Neuronal stem cell (in vitro differentiated cells): ENCODE measurements at places on chromosomes 2 and 18.

DNA sequence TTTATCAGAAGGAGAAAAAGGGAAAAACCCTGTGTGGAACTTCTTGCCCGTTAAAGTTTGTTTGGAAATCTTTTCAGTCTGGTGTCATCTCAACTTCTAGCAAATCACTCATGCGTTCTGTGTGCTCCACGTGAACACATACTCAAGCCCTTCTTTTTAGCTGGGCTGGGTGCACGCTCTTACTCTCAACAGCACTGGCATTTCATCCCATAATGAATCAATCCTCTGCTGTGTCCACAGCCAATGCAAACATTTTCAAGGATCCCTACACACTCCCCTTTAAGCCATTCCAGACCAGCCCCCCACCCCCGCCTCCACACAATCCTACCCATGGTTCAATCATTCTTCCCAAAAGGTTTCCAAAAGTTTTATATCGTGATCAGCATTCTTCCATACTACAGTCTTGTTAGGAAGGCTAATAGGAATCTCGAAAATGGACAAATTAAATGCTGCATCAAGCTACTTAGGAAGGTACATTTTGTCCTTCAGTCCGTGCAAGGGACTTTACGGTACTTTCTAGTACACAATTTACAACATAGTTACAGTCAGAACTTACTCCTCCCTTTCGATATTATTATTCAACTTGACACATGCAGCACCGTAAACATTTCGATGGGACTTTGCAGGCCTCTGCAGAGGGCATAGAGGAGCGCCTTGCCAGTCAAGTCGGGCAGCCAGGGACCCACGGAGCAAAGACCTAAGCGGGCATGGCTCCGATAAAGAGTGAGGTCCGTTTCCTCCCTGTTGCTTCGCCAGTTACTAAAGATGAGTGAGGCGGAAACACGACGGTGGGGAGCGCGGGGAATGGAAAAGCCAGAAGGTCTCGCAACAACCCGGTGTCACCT is 1.4 kb downstream of the PTGR3 start:
- DNase-seq: peak; percentile 18

- DNase-seq: no peak
These were observed 120.0 kb upstream of the STK17B start for GRCh38 chr2:196291426-196291825.

DNA sequence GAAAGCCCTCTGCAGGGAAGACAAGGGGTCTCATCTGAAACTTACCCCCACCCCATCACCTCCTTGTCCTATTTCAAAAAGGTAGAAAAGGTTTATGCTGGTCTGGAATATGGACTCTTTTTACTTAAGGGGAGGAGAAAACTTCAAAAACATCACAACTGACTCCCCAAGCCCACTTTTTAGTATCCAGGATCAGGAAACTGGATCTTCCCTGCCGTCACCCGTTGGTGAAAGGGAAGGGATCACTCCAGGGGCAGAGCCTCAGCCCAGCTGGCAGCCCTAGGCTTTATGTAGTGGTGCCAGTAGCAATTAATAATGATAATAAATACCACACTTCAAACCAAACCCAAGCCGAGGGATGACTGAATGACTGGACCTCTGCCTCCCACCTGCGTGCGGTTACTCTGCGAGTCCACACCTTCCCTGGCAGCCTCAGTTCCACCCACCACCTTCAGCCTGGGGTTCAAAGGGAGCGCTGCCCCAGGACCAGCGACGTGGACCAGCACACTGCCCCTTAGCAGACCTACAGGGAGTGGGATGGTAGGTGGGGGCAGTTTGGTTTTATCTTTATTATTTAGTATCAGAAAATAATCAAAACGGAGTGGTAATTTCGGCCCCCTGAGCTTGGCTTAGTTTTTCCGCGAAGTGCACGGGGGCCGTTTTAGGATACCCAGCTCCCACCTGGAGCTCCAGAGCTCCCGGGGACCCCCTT is 4.9 kb upstream of the GATA6 start:
- no peak for DNase-seq

GRCh38 chr2:10970666-10971065 is 58.9 kb downstream of the KCNF1 start:
- DNase-seq: no peak

DNA sequence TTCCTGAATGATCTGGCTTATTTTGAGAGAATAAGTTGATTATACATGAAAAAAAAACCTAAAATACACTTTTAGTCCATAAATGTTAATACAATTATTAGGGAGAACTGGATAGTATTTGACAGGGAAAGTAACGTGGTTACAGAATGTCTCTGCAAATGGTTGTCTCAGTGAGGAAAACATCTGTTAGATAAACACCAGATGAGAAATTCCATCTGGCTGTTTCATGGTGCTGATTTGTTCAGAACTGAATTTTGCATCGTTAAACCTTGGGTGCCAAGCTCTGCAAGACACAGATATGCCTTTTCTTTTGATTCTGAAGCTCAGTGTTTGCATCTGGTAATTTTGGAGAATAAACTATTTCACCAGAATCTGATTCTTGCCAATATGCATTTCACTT is 90.4 kb downstream of the SCN3A start:
- no peak for DNase-seq

- no peak for DNase-seq
These were observed at the start of gene C2orf72 for GRCh38 chr2:231037202-231037730. TSS of gene C2orf72 (plus strand) at chr2:231037523. CDS start at chr2:231037566, 43 bp downstream.

DNA sequence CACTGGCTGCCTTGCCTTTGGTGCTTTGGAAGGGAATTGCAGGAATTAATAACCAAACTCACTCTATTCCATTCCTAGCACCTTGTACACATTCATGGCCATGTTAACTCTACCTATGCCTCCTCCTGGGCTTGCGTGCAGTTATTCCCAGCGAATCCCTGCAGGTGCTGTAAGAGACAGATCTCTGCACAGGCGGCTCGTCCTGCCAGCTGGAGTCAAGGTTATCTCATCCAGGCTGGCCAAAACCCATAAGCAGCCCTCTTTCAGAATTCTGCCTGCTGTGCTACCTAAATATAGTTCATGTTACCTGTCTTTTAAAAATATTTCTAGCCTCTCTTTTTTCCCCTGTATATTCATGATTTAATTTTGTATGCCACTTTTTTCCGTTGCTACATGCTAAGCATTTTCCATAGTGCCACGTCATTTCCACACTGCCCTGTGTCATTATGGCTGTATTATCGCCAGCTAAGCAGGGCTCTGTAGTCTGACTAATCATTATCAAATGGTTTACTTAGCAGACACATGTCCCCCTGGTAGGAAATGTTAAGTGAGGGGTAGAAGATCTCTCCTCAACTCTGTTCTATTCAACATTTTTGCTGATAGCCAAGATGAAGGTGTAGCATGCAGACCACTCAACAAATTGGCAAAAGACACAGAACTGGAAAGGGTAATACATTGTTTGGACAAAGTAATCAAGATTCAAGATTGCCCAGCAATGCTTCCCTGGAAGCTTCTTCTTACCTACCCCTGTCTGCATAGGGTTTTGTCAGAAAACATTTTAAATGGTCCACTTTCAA is 79.7 kb upstream of the TAF1B start:
- DNase-seq: no peak

DNA sequence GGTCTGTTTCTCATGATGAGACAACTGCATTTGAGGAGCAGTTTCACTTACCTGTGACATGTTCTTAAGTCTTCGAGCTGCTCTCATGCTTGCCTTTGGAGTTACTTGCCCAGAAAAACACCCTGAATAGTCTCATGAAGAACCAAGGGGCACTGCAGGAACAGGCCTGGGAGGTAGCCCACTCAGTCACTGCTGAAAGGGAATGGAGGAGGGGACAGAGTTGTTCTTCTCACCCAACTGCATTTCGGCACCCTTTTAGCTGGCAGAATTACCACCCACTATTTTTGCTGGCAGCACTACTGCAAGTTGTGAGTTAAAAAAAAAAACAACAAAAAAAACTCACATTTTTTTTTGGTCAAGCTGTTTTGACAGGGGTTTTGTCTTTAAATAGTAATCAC is 181.9 kb downstream of the PTPRM start:
- no peak for DNase-seq

DNA sequence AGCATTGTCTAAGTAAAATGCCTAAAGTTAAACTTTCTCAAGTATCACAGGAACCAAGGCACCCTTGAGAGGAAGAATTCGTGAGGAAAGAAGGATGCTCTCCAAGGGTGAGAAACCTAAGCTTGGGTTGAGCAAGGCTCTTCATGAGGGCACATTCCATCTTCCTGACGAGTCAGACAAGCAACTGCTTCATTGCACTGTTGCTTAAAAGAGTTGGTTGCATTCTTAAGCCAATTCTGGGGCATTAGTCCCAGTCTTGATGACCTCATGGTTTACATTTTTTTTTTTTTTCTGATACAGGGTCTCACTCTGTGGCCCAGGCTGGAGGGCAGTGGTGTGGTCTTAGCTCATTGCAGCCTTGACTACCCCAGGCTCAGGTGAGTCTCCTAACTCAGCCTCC is 237.5 kb downstream of the ACTR3 start:
- no peak for DNase-seq

- DNase-seq: no peak
These were observed 234.6 kb downstream of the EIPR1 start for GRCh38 chr2:3142961-3143571.

GRCh38 chr2:199136681-199137080 is 321.1 kb downstream of the SATB2 start:
- no peak for DNase-seq

GRCh38 chr2:182372661-182373060 is 54.2 kb downstream of the PDE1A start:
- DNase-seq: no peak

GRCh38 chr2:54496920-54497319 is 40.8 kb downstream of the SPTBN1 start:
- DNase-seq: no peak

- no peak for DNase-seq
These were observed 101.3 kb upstream of the NDUFV2 start for GRCh38 chr18:9001209-9001608.

DNA sequence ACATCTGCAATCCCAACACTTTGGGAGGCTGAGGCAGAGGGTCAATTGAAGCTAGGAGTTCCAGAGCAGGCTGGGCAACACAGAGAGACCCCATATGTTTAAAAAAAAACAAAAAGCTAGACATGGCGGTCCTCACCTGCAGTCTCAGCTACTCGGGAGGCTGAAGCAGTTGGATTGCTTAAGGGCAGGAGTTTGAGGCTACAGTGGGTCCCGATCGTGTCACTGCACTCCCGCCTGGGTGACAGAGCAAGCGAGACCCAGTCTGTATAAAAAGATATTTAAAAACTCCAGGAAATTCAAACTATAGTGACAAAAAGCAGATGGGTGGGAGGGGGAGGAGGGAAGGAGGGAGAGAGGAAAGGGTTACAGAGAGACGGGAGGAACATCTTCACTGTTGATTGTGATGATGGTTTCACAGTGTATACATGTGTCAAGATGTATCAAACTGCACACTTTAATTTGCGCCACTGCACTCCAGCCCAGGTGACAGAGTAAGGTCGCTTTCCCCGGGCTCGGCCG is 942 bp upstream of the ZNF236 start:
- no peak for DNase-seq

GRCh38 chr2:18836436-18836835 is 247.1 kb upstream of the NT5C1B start:
- no peak for DNase-seq

GRCh38 chr2:235343156-235343774 is 150.6 kb upstream of the AGAP1 start:
- DNase-seq: no peak

DNA sequence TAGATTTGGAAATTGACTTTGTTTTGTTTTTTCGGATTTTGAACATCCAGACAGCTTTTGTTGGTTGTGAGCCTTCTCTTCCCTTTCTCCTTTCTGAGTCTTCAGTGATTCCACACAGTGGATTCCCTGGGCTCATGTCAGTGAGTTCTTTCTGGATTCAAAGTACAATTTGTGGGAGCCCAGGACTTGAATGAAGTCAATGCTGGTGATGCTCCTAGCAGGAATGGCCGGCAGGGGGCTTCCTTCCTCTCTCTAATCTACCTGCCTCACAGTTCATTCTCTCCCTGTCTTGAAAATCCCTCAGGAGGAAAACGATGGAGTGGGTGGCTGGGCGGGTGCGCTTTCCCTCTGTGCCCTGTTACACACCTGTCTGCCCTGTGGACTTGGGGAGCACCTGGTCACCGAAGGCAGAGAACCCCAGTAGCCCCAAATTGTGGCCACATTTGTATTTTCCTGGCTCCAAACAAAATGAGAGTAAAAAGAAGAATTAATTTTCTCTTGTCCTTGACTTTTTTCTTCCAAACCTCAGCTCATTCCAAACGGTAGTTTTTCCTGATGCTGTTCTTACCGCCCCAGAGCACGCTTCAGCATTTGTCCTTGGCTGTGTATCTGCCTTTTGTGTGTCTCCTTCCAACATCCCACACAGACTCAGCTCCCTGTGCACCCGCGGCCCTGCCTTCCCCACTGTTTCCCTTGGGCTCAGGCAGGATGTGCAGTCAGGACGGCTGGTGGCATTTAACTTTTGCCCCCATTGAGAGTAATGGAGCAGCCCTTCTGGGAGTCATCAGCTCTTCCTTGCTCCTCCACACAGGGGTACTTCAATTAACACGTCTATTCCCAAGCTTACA is 86.6 kb downstream of the MARCO start:
- no peak for DNase-seq

GRCh38 chr2:220065581-220065980 is 438.2 kb downstream of the SLC4A3 start:
- no peak for DNase-seq

GRCh38 chr18:40407909-40408308 is 1547.1 kb upstream of the PIK3C3 start:
- no peak for DNase-seq

- no peak for DNase-seq
These were observed 18.0 kb upstream of the ARHGAP28 start for GRCh38 chr18:6711467-6711866.

DNA sequence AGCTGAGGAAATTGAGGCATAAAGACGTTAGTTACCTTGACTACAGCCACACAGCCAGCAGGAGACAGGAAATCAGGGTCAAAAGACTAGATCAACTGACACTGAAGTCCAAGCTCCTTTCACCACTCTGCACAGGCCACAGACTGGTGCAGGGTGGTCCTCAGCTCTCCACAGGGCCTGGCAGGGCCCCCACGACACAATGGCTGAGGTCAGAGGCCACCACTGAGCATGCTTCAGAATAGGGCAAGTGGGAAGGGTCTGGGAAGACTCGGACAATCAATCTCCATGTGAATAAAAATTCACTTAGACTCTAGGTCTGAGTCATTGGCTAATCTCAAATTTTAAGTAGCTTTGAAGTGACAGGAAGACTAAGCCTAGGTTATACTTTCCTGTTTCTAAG is 201.7 kb downstream of the ALK start:
- DNase-seq: peak; percentile 48

GRCh38 chr2:61431345-61431744 is 39.5 kb downstream of the USP34 start:
- no peak for DNase-seq

- no peak for DNase-seq
These were observed 28.7 kb upstream of the KLF11 start for GRCh38 chr2:10014418-10015190.

DNA sequence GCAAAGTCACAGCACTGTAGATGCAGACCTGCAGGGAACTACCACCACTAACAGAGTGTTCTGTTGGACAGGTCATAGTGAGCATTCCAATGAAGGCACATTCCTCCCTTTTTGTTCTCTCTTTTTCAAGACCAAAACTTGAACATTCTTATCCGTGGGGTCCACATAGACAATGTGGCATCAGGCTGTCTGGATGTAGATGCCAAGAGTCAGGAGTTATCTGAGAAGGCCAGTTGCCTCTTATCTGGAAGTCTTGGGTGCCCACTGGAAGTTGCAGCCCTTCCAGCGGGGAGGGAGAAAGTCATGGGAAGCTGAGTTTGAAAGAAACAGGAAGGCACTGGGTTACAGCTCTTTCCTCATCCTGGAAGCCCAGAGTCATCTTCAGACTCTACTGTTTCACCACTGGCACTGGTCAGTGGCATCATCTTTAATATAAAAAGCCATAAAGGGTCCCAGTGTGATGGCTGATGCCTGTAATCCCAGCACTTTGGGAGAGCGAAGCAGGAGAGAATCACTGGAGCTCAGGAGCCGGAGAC is 61.4 kb downstream of the FAM161A start:
- DNase-seq: no peak
